Activated CD4-positive, alpha-beta T cell treated with anti-CD3 and anti-CD28 coated beads, Interleukin-2, amount 50 U/mL, for 1 hour (primary cell): ENCODE measurements at places on chromosomes 2 and 18.

DNA sequence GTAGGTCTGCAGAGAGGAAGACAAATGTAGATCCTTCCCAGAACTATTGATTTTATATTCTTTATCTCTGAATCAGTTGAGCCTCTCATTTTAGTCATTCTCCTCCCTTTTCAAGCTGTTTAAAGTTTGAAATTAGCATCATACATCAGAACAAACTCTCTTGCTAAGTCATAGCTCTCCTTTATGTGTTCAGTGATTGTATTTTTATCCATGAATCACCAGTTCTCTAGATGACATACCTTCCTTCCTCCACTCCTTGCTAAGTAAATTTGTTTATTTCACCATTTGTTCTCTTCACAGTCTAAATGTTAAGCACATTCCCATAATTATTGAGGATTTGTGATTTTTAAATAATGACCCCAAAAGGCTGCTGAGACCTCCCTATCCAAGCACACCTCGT is 63.5 kb upstream of the RAPGEF4 start:
- no peak for DNase-seq

GRCh38 chr18:6793455-6793854 is 63.9 kb downstream of the ARHGAP28 start:
- no peak for DNase-seq

- DNase-seq, result no peak
Observed at GRCh38 chr2:157150747-157151146, 106.8 kb upstream of the GALNT5 start.

- no peak for DNase-seq
Observed at GRCh38 chr18:50866765-50867164, 12.2 kb upstream of the ME2 start.

DNA sequence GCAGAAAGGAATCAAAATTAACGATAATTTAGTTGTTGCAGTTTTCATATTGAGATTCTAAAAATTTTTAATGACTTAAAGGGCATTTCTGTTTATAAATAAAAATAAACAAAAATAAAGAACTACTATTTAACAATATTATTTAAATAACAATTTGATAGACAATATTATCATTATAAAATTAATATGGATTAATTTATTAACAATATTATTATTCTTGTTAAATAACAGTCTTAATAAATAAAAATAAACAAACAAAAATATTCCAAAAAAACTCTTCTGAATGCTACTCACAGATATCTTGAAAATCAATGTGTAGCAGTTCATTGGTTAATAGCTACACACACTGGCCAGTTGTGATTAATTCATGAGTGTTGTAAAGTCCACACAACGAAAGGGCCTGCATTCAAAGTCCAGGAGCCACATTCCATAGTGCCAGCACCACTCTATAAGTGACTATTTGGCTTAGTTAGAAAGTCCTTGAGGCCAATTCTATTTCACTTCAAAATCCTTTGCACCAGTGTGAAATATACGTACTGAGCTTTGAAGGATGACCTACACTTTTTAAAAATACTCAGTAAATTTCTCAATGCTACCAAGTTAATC is 117.1 kb downstream of the ZNF521 start:
- no peak for DNase-seq

DNA sequence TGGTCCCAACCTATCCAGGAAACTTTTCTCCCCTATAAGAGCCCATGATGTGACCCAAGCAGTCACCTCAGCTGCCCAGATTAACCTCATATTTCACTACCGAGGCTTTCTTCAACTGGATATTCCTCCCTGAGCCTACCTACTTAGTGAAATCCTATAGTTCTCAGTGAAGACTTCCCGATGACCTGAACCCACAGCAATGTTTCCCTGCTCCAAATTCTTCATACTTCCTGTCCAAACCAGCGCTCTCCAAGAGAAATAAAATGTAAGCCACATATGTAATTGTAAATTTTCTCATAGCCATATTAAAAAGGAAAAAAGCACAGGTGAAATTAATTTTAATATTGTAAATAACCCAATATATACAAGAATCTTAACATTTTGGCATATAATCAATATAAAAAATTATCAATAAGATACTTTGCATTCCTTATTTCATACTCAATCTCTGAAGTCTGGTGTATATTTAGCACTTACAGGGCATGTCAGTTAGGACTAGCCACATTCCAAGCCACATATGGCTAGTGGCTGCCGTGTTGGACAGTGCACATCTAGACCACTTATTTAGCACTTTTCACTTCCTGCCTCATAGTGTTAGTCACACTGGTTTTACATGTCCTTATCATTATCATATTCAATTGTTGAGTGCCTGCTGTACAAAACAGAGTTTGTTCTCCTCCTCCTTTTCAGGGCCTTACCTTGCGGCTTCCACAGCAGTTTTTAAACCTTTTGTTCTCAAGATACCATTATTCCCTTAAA is 1.9 kb upstream of the STAT4 start:
- no peak for DNase-seq
